ENCODE measurements at places on chromosomes 1 and 21.

DNA sequence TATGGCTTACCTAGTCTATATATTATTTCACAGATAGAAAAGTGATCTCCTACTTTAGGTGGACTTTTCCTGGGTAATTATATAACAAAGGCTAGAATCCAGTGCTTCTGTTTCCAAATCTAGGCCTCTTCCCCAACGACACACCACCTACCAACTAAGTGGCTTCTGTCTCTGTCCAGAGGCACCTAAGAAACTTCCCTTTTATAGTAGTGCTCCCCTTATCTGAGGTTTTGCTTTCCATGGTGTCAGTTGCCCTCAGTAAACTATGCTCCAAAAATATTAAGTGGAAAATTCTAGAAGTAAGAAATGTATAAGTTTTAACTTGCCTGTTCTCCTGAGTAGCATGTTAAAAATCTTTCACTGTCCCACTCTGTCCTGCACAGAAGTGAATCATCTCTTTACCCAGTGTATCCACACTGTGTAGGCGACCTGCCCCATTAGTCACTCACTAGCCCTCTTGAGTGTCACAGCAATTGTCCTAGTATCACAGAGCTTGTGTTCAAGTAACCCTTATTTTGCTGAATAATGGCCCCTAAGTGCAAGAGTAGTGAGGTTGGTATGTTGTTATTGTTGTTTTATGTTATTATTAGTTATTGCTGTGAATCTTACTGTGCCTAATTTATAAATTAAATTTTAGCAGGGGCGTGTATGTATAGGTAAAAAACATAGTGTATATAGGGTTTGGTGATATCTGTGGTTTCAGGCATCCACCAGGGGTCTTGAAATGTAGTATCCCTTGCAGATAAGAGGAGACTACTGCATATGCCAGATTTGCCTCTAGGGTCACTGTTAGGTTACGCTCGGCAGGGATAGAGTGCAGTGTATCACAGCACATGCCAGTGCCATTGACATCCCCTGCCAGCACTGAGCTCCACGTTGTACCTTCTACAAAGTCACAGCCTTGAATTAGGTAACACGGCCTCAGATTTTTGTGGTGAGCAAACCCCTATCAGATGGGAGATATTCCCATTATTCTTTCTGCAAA lies 14.7 kb upstream of the CD53 start:
- DNase-seq = no peak

DNA sequence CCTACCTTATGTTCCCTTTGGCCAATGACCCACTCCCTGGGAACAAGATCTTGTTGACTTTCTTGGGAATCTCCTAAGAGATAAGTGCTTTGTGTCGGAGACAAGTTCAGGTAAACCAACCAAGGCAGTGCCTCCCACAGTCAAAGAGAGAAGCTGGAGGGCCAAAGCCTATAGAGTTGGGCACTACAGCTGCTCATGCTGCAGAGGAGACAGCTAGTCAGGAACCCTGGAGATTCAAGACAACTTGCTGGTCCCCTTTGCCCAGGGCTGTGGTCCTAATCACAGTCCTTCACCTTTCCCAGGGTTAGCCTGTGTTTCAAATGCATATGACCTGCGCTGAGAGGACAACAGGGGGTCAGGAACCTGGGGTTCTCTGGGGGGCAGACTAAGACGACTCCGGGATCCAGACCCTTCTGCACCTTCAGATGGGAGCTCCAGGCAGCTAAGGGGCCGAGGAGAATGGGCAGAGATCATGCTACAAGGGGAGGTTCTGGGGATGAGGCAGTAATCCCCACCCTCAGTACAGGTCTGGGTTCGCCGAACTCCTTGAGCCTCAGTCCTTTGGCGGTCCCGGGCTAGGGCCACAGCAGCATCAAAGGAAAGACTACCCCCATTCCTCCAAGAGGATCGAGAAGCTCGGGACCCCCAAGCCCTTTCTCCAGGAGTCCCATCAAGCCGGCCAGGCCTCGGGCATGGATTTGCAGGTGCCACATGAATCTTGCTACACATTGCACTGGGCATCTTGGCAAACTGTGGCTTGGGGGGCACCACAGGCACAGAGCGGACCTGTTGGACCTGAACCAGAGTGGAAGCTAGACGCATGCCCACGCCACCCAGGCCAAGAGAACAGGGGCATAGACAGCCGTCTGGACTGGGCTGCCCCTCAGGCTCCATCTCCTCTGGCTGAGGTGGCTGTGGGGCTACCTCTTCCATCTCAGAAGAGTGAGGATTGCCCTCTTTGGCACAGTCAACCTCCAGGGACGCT lies 2.0 kb upstream of the USF1 start:
- no peak for DNase-seq

DNA sequence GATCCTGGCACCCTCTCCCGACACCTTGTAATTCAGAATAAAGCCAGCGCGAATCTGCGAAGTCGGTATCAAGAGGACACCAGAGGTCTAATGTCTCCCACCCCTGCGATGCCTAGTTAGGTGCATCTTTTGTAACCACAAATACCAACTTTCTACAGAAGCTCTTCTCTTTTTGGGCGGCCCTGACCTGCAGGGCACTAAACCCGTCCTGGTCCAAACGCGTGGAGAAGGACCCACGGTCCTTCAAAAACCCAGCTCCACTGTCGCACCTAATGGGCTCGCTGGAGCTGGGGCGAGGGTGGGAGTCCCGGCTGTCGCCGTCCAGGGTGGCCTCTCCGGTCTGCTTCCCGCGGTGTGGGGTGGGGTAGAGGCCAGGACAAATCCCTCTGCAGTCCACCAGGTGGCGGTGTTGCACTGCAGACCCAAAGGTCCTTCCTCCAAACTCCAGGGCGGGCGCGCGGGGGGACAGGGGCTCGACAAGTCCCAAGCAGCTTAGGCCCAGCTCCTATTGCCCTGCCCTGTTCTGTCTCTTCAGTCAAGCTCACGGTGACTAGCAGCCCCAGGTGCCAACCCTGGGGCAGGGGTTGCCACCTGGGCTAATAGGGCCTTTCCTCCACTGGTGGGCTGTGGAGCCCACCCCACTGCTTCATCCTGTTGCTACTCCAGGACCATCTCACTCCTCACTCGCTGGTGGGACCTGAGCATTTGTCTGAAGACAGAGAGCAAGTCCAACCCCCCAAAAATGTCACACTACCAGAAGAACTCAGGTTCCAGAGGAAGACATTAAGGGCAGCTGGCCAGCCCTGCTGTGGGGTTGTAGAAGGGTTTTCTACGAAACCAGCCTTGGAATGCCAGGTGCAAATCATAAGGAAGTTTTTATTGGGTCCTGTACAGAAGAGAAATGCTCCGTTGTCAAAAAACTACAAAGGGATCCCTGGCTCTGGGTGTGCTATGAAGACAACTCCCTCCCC lies 2.8 kb downstream of the HES3 start:
- DNase-seq = peak; percentile 73

GRCh38 chr1:221715321-221716169 lies 26.3 kb downstream of the DUSP10 start:
- DNase-seq = no peak

GRCh38 chr1:61568460-61569302 lies 156.3 kb downstream of the TM2D1 start:
- no peak for DNase-seq

- no peak for DNase-seq
These were observed 258.4 kb downstream of the LRRC40 start for GRCh38 chr1:69946935-69947334.

DNA sequence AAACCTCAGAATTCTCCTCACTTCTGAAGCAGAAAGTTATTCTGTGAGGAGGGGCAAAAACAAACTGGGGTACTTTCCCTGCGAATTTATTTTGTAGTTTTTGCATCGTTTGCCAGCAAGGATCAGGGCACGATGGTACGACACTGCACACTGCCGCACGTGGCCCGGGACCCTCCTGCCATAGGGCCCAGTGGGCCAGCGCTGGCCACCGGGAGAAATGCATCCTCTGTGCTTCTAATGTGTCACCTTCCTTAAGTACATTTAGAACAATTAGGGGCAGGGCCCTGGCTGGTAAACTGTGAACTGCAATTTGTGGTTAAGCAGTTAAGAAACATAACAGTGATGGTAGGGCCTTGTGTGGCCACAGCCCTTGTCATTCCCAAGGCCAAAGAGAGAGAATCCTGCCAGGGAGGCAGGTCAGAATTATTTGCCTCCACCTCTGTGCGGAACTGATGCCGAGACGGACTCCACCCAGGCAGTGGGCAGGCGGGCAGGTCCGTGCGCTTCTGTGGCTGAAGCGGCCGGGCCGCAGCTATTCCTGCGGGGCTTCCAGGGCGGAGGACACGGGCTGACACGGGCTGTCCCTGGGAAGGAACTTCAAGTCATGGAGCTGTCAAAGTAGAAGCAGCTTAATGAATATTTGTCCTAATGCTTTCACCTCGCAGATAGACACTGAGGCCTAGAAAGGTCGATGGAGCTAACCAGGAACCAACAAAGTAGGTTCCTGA lies 12.5 kb downstream of the GPR137B start:
- DNase-seq = no peak

GRCh38 chr1:208173749-208174148 lies 70.4 kb downstream of the PLXNA2 start:
- no peak for DNase-seq

DNA sequence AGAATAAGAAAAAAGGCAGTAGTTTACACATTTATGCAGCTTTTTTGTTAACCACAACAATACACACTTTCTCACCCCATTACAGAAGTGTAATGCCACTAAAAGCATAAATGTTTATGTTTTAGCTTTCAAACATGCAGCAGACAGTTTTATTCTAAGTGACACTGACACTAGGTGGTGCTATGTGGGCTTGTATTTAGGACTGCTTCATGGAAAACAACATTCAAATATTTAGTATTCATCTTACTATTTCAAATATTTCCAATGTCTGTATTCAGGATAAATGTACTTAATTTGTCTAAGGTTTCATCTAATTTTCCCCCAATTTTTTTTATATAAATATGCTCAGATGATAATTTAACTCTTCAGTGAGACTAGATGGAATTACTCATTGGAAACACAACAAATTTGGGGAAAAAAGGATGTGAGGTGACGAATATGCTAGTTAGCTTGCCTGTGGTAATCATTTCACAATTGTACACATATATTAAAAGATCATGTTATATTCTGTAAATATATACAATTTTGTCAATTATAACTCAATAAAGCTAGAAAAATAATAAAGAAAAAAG lies 71.4 kb downstream of the USP1 start:
- peak; percentile 7 for DNase-seq

GRCh38 chr21:44762221-44763049 lies 39.2 kb downstream of the UBE2G2 start:
- DNase-seq = no peak

- DNase-seq = no peak
These were observed 17.1 kb upstream of the CNR2 start for GRCh38 chr1:23930270-23930669.

GRCh38 chr1:211566431-211567025 lies 12.4 kb downstream of the SLC30A1 start:
- no peak for DNase-seq

GRCh38 chr1:43129426-43129825 lies 42.7 kb downstream of the EBNA1BP2 start:
- DNase-seq = no peak

DNA sequence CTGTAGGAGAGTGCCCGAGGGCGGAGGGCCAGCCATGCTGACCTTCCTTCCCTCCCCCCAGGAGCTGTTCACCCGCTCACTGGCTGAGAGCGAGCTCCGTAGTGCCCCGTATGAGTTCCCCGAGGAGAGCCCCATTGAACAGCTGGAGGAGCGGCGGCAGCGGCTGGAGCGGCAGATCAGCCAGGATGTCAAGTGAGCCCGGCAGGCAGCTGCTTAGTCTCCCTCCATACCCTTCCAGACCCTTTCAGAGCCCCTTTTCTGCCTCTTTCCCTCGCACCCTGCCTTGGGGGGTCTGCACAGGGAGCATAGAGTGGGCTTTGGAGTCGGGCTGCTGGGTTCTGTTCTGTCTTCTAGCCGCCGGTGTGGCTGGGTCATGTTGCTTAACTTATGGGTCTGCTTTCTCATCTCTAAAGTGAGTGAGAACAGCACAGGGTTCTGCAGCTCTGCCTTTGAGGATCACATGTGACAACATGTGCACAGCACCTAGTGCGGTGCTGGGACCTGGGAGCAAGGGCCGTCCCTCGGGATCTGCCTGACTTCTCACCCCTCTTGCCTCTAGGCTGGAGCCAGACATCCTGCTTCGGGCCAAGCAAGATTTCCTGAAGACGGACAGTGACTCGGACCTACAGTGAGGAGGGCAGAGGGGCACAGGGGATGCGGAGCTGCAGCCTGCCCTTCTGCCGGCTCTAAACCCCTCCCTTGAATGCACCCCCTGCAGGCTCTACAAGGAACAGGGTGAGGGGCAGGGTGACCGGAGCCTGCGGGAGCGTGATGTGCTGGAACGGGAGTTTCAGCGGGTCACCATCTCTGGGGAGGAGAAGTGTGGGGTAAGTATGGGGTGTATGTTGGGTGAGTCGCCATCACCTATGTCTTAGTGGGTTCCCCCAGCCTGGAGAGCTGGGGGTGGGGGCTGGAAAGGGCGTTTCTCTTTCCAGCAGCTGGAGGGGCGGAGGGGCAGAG lies 6.2 kb downstream of the AMPD2 start:
- no peak for DNase-seq

DNA sequence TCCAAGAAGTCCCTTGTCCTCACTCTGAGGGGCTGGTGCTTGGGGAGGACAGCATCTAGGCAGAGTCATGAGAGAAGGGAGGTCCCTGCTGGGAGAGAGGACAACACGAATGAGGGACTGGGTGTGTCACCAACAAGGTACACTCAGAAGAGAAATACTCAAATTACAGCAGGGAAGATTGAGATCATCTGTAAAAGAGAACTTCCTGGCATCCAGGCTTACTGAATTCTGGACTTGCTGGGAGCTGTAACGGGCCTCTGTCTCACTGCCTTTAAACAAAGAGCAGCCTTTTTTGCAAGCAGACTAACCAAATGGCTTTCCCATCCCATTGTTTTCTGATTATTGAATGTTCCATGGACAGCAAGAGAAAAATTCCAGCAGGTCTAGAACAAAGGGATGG lies 195.7 kb upstream of the RAB4A start:
- no peak for DNase-seq

Measured in CD4-positive, alpha-beta T cell treated with Interleukin-6 at 100 ng/mL for 8 hours (primary cell).